Adrenal gland (tissue), 19 donors: ENCODE measurements at places on chromosomes 11 and 22.

GRCh38 chr22:33792832-33793231 is 127.4 kb downstream of the LARGE1 start:
- no peak for DNase-seq

DNA sequence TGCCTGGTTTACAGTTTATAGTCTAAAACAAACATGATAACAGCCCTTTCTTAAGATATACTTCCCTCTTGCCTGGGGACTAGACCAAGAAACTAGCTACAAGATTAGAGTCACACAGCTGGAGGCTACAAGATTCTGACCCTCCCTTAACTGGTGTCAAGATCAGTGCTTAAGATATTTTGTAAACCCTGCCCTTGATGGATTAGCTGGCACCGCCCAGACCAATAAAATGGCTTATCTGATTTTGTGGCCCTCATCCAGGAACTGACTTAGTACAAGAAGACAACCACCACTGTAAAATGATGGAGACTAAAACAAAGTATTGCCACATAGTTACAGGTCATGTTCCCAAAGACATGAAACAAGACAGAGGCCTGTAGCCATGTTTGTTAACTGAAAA is 53.4 kb downstream of the FAM181B start:
- no peak for DNase-seq

GRCh38 chr11:61475433-61475832 is 33.1 kb upstream of the LRRC10B start:
- DNase-seq: no peak

GRCh38 chr11:77316733-77317342 is 15.4 kb upstream of the GDPD4 start:
- no peak for DNase-seq

- DNase-seq: no peak
Measured at GRCh38 chr11:43747130-43747802, 66.7 kb downstream of the HSD17B12 start.

- DNase-seq: no peak
Measured at GRCh38 chr11:126838779-126839178, 161.8 kb downstream of the KIRREL3 start.

- no peak for DNase-seq
Measured at GRCh38 chr11:84234462-84235202, 948.5 kb upstream of the CCDC90B start.

GRCh38 chr11:83361831-83362230 is 75.7 kb upstream of the CCDC90B start:
- no peak for DNase-seq

GRCh38 chr11:118067006-118067405 is 9.9 kb upstream of the TMPRSS4 start:
- no peak for DNase-seq

GRCh38 chr22:17264321-17265052 is 45.3 kb upstream of the ADA2 start:
- DNase-seq: no peak

GRCh38 chr11:98390391-98390790 is 630.4 kb upstream of the CNTN5 start:
- no peak for DNase-seq

- no peak for DNase-seq
Measured at GRCh38 chr11:96222102-96222501, 120.9 kb downstream of the MAML2 start.

DNA sequence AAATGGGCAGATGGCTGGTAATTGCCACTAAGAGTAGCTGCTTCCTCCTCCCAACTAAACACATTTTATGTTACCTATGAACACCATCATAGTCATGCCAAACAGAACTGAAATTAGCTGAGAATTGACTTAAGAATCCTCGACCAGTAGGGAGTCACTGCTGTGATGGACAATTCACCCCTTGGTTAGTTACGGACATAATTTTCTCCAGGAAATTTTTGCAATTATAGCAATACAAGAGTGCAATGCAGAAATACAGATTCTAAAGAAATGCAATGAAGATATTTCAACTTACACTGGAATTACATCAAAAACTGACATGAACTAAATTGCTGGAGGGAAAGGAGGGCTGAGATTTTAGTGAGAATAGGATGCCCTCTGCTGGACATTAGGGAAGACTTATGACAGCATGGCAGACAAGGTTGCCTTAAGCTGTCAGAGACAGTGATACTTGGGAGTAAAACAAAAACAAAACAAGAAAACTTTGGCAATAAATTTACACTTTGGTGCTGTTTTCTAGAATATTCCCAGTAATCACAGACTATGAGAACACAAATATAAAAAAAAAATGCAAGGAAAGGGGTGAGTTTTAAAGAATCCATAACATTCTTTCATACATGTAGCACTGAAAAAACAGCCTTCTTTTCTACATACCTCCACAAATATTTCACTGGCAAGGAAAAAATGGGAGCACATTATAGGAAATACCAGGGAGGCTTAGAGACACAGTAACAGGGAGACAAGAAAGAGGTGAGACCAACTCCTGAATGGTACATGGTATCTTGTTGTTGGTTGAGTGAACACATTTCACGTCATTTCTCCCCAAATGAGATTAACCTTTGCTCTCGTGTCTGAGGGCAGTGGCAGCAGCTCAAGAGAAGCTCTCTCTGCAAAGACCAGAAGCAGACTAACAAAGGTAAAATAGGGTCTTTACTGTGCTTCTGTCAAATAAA is 11.2 kb upstream of the PPP2R1B start:
- DNase-seq: peak; percentile 21

GRCh38 chr22:29780748-29781676 is 13.8 kb downstream of the UQCR10 start:
- no peak for DNase-seq

DNA sequence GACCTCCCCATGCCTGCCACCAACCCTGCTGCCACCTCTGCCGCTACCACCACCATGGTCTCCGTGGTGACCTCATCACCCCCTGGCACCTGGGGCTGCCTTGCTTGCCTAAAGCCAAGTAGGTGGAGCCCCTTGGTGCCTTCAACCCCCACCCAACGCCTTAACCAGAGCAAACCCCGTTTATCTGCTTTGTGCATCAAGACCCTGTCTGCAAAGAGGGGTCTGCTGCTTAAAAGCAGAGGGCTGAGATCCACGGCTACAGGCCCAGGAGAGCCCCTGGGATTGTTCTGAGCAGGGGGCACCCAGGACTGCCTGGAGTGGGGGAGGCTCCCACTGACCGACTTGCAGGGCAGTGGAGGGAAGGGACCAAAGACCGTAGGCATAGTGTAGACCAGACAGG is 4.9 kb upstream of the PPIL2 start:
- DNase-seq: no peak

- DNase-seq: no peak
Measured at GRCh38 chr11:113142508-113142907, 171.9 kb upstream of the TTC12 start.

DNA sequence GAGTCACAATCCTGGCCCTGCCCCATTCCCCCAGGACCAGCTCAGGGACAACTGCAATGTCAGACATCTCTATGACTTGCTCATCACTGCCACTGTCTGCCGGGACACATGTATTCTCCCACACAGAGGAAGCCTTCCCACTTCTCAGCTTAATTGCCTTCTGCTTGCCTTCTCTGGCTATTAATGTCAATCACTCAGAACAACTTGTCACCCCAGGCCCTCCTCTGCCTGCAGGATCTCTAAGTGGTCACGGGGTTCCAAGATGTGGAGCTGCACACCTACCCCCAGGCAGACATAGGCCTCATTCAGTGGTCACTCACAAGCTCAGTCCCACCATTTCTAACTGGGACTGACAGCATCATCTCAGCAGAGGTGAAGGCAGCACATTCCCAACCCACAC is 15.1 kb downstream of the PLEKHA7 start:
- DNase-seq: no peak

DNA sequence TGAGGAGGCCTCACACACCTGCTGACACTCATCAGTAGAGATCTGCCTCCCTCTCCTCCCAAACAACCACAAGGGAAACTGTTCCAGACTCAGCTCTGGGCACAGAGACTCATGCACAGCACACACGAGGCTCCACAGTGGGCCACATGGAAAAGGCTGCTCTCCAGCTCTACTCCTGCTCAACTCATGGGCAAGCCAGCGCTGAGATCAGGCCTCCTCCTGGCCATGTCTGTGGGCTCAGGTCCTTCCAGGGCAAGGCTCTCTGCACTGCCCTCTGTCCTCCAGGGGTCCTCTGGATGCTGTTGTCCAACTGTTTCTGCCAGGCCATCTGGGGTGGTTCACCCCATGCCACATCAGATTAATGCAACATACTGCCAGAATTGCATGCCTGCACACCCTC is 46.0 kb downstream of the PLEKHA7 start:
- no peak for DNase-seq

DNA sequence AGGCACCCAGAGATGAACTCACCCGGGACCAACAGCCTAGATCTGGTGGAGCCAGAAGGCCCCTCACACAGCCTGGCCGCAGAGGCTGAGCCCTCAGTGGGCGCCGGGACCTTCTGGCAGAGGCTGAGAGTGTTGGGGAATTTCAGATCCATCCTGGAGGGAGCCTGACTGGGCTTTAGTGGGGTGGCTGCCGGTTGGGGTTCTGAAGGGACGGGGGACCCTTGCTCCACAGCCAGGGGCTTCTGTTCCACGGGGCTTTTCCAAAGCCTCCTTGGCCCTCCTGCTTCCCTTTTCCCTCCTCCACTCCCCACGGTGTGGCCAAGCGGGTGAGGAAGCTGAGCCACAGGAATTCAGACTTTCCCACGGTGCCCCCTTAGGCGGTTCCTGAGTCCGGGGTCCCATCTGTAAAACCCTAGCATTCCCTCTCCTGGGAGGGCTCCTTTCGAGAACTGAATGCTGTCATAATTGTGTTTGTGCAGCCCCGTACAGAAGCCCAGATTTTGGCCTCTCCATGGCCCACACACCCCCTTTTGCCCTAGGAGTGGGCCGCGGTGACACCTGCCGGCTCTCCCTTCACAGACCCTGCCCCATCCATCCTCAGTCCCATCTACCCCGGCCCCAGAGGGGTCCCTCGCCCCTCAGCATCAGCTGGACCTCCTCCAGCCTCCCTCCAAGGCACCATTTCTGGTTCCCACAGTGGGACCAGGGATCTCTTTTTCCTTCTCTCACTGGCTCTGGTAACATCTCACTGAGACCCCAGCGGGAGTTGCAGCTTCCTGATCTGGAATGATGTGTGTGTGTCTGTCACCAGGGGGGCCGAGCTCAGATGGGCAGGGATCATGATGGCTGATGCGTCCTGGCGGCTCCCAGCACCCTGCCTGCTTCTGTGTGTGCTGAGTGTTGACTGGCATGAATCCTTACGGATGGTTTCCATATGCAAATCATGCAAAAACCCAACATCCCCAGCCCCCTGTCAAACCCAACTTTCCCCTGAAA is 1048.4 kb downstream of the TBC1D22A start:
- no peak for DNase-seq

DNA sequence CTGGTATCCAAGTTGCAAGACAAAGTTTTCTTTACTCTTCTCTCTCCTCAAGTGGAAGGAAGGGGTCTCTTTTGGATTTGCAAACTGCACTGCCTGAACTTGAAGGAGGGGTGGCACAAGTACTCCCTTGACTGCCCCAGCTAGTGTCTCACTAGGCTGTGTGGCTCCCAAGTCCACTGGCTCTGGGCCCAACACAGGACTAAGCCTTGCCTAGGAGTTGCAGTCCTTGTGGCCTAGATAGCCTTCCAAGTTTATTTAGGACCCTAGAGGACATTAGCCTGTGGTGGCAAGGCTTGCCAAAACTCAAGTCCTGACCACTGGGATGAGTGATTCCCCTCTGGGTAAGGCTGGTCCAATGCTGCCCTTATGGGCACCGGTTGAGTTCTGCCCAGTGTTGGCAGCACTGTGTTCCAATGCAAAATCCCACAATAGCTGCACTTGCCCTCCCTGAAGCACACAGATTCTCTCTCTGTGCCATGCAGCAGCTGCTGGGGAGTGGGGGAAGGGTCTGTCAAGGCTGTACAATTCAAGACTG is 10.2 kb upstream of the WEE1 start:
- DNase-seq: no peak

DNA sequence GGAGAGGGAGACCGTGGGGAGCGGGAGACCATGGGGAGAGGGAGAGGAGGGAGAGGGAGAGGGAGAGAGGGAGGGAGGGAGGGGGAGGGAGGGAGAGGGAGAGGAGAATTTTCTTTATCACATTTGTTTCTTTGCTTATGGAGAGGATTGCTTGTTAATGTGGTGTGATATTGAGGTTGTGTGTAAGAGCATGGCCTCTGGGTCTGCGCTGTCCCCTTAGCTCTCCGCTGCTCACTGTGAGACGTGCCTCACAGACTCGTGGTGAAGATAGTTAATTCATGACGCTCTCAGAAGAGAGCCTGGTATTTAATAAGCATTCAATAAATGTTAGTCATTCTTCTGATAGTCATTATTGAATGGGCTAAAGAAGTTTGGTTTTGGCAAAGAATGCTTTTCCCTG is 26.2 kb downstream of the PPFIA1 start:
- no peak for DNase-seq

GRCh38 chr11:64998141-64998540 is 1.4 kb upstream of the BATF2 start:
- no peak for DNase-seq

DNA sequence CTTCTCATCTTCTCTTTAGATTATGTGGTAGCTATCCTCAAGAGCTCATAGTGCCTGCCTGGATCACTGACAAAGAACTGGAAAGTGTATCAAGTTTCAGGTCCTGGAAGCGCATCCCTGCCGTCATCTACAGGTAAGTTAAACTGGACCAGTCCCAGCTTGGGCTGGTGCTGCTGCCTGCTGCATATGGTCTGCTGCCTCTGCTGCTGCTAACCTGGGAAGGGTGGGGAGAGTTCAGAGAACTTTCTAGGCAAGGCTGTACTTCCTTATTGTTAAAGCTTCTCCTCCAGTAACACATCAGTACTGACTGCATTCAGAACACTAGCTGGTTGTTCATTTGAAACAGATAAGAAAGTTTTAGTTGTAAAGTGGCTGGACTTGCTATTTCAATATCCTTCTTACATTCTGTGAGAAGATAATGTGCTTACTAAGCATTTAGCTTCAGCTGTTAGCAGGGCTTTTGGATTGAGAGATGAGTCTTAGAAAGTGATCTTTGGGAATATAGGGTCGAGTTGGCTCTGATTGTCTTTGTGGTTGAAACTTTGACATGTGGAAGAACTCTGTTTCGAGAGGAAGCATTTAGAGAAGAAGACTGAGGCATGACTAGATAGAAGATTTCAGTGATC is 77.3 kb upstream of the HORMAD2 start:
- DNase-seq: no peak

DNA sequence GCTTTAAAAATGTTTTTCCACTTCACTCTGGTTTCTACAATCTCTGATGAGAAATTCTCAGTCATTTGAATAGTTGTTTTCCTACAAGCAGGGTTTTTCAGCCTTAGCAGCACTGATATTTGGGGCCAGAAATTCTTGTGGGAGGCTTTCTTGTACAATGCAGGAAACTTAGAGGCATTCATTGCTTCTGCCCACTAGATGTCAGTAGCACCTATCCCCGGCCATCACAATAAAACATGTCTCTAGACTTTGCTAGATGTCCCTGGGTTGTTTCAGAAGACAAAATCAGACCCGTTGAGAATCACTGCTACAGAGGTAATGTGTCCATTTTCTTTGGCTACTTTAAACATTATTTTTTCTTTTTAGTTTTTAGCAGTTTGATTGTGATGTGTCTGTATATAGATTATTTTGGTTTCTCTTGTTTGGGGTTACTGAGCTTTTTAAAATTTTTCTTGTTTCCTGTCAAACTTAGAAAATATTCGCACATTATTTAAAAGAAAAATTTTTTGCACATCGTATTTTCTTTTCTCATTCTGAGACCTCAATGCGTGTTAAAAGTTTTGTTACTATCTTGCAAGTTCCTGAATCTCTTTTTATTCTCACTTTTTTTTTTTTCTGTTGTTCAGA is 60.8 kb upstream of the CCDC179 start:
- DNase-seq: peak; percentile 55
